Activated T-helper 1 cell treated with anti-CD3 and anti-CD28 coated beads, Interleukin-2, amount 50 U/mL, for 16 hours (primary cell): ENCODE measurements at places on chromosomes 7 and 10.

- no peak for DNase-seq
Observed at GRCh38 chr10:52216852-52217251, 97.2 kb upstream of the DKK1 start.

DNA sequence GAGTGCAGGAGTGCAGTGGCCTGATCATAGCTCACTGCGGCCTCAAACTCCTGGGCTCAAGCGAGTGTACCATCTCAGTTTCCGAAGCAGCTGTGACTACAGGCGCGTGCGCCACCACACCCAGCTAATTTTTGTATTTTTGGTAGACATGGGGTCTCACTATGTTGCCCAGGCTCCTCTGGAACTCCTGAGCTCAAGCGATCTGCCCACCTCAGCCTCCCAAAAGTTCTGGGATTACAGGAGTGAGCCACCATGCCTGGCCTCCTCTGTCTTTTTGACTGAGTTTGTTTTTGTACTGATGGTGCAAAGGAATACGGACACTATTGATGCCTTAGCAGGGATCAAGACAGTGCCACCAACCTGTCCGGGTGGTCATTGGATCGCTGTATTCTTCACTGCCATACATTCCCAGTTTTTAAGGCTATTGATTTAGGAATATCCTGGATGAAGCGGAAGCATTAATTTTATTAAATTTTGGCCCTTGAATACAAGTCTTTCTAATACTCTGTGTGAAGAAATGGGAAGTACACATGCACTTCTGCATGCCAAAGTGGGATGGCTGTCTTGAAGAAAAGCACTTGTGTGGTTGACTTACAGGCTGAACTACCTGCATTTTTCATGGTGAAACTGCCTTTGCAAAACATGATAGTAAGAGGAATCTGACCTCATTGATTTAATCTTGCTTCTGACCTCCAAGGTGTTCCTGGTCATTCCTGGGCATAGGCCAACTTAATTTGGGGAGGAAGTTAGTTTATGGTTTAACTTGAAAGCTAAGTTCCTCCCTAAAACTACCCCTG lies 2.1 kb upstream of the CUL2 start:
- DNase-seq: no peak

DNA sequence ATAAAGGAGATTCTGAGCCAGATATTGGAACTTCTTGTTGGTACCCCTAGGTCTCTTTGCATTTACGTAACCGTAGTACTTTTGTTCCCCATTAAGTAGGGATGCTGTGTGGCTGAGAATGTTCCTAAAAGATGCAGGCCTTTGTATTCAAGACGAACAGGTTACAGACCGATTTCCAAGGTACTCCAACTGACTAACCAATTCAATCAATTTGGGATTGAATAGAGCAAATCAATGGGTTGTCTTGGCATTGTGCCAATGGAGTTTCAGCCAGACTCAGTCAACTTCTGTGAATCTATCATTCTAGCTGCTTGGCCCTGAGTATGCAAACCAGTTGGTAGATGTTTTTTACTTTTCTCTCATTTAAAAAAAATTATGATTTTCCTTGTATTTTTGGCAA lies 347.3 kb upstream of the NPVF start:
- no peak for DNase-seq

DNA sequence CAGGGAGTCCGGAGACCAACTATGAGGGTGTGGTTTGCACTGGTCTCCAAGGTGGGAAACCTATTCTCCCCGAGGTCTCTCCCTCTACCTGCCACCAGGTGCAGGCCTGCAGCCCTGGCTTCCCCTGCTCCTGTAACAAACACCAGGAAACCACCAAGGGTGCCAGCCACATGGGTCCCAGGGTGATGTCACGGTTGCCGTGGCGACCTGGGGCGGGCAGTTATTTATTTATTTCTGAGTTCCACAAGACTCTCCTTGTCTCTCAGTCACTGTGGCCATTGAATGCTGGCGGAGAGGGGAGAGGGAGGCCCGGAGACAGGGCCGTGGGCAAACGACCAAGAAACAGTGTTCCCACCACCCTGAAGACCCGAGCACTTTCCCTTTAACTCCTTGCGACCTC lies 27.0 kb downstream of the MMD2 start:
- DNase-seq: no peak

- DNase-seq: no peak
Observed at GRCh38 chr10:14653271-14654161, 121.2 kb downstream of the FAM107B start.

DNA sequence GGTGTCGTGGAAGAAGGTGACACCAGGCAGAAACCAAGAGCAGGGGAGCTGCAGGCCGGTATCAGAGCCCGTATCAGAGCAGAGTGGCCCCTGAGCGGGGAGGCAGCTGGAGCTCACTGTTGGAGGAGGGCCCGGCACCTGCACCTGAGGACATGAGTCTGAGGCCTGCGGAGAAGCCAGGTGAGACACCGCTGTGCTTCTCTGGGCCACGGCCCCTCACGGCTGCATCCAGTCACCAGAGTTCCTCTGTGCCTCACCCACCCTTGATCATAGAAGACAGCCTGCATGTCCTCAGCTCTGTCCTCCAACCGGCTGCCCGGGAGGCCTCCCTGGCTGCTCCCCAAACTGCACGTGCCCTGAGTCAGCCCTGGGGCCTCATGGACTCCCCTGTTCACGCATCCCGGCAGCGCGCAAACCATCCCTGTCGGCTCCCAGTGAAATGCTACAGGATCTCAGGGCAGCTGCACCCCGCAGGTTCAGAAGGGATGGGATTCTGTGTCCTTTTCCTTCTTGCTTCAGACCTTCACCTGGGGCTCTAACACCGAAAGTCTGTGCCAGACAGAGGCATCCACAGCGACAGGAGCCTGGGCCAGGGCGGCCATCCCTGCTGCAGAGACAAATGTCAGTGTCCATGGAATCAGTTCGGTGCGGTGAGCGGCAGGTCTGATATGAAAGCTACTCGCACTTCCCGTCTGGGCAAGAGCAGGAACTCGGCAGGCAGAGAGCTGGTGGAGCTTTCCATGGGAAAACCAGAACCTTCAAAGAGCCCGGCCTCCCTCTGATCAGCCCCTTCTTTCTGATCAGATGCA lies 111.9 kb upstream of the FAM20C start:
- no peak for DNase-seq

DNA sequence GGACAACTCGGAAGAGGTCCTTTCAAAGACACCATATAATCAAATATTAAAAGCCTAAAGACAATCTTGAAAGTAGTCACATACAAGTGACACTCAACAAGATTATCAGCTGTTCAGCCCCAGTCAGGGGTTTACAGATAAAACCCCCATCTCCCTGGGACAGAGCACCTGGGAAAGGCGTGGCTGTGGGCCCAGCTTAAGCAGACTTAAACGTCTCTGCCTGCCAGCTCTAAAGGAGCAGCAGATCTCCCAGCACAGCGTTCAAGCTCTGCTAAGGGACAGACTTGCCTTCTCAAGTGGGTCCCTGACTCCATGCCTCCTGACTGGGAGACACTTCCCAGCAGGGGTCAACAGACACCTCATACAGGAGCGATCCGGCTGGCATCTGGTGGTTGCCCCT lies 18.0 kb downstream of the CDCA7L start:
- DNase-seq: no peak

DNA sequence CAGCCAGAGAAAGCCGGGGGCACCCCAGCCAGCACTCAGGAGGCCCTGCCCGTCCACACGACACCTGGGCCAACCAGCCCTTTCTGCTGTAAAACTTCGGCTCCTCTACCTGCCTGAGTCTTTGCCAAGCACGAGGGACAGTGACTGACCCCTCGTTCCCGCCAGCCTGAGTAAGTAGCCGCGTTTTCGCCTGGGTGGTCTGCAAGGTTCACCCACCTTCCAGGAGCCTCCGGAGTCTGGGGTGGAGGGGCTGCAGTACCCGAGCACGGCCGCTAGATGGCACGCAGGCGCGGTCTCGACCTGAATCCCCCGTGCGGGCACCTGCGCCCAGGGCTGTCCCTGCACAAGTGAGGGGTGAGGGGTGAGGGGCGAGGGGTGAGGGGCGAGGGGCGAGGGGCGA lies 192.7 kb downstream of the PTPRN2 start:
- no peak for DNase-seq

- no peak for DNase-seq
Observed at GRCh38 chr7:74233655-74234285, 20.4 kb downstream of the RFC2 start.

DNA sequence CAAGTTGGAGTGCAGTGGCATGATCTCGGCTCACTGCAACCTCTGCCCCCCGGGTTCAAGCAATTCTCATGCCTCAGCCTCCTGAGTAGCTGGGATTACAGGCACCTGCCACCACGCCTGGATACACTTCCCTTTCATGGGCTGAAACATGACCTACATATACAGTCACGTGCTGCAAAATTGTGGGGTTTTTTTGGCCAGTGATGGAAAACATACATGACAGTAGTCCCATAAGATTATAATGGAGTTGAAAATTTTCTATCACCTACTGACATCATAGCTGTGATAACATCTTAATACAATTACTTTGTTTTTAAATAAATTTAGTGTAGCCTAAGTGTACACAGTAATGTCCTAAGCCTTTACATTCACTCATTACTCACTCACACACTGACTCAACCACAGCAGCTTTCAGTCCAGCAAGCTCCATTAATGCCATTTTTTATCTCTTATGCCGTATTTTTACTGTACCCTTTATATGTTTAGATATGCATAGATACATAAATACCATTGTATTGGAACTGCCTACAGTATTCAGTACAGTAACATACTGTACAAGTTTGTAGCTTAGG lies 79.9 kb upstream of the TMEM196 start:
- DNase-seq: no peak

- no peak for DNase-seq
Observed at GRCh38 chr10:34808801-34809745, 6.0 kb downstream of the PARD3 start.
